ENCODE measurements at places on chromosomes 12 and 14.
A peak's percentile ranks its signal among the peaks of the same experiment; 100 is the strongest.

DNA sequence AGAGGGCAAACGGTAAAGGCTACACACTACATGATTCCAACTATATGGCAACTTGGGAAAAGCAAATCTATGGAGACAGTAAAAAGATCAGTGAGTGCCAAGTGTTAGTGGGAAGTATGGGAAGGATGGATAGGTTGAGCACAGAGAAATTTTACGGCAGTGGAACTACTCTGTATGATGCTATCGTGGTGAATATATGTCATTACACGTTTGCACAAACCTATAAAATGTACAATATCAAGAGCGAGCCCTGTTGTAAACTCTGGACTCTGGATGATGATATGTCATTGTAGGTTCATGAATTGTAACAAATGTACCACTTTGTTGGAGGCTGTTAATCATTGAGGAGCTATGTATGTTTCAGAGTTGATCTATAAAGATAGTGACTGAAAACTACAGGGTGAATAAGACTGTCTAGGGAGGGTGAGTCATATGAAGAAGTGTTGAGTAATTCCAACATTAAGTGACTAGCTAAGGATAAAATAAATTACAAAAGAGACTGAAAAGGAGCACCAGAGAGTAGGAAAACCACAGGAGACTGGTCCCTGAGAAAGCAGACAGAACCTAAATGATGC is 349.2 kb upstream of the LMO3 start:
- no peak for DNase-seq

DNA sequence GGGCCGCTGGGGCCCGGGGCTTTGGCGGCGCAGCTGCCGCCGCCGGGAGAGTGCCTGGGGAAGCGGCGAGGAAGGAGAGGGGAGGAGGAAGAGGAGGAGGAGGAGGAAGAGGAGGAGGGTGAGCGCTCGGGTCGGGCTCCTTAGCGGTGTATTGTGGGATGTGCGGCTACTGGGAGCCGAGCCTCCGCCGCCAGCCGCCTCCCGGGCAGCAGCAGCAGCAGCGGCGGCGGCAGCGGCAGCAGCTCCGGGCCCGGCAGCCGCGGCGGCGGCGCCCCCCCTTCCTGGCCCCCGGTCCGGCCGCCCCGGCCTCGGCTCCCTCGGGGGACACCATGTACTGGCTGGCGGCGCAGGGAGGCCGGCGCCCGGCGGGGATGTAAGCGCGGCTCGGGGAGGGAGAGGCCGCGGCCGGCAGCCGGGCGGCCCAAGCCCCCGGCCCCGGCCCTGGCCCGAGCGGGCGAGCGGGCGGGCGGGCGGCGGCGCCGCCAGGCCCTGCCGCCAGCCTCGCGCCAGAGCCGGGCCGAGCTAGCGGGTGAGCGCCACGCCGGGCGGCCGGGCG is at the start of gene SETD1B:
TSS of gene SETD1B (plus strand) at position 149 of the 556 bp plus-strand sequence. CDS start 729 bp downstream, outside the sequence.
- DNase-seq = no peak

DNA sequence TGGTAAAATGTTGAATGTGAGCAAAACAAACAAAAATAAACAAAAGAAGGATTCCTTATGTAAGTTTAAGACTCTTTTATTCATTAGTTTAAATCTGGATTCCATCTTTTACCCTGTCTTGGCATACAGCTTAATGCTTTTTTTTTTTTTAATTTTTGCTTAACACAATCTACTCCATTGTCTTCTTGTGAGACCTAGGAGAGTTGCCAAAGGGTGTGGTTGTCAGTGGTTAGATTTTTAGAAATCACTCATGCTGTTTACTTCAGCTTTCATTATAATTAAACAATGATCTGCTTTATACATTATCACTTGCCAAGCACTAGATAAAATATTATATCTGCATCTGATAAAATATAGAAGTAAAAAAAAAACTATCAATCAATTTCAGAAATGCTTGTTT is 77.7 kb upstream of the KITLG start:
- DNase-seq = no peak

GRCh38 chr12:26628234-26628633 is 204.8 kb downstream of the ITPR2 start:
- no peak for DNase-seq

DNA sequence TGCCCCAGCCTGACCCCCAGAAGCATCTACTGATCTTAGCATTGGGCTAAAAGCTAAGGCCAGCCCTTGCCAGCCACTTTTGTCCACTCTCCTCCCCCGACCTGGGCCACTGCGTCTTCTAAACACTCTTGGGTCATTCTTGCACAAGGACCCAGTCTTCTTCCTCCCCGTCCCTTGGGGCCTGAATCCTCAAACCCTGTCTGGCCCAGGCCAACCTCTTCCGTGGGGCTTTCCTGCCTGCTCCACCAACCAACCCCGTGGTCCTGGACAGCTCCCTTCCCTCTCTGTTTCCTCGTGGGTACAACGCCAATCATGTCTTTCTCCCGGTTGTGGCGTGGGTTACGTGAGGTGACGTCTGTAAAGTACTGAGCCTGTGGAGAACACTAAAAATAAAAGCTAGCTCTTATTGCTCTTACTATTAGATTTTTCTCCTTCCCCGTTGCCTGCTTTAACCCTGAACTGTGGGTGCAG is 21.5 kb downstream of the FAM222A start:
- DNase-seq = no peak

- no peak for DNase-seq
These were observed 140.0 kb downstream of the DAD1 start for GRCh38 chr14:22448905-22449599.

DNA sequence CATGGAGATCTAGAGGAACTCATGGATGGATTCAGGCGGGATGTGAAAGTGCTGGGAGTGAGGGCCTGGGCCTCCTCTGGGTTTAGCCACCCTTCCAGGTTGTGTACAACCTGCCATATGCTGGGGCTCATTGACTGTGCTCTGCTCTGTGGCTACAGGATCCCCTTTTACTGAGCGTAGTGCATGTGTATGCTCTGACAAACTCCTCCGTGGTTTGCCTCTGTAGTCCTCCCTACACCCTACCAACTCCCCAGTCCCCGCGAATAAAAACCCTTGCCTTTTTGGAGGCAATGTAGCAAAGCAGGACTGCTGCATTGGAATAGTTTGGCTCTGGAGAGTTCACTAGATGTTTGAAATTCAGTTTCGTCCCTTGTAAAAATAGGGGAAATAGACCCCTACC is 17.4 kb downstream of the JDP2 start:
- DNase-seq = no peak

DNA sequence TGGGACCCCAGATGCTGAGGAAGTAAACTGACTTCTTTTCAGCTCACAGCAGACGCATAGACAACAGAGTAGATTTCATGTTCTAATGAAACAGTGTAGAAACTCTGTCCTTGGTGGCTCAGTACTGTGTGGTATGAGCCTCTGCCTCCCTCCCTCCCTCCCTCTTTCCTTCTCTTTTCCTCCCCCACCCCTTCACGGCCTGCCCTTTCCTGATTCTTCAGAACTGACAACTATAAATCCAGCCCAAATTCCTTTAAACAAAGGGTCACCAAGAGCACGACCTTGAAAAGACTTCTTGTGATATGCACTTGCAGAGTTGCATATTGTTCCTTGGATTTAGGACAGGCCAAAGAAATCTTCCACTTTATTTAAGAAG is 164.0 kb downstream of the ETV6 start:
- no peak for DNase-seq

DNA sequence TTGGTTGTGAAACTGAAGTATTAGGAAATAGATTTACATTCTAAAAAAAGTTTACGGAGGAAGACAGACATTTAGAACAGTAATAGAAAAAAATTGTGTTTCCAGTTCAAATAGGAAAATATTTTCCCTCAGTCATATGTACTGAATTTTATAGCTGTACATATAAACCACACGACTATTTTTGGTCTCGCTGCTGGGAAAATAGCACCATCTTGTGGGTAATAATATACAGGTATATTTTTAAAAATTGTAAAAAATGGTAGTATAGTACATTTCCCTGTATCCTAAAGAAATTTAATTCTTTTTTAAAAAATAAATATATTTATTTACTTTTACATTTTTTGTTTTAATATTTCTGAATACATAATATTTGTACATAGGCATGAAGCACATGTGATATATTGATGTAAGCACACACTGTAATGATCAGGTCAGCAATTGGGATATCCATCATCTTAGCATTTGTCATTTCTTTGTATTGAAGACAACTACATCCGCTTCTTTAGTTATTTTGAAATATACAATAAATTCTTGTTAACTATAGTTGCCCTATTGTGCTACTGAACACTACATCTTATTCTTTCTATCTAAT is 168.6 kb downstream of the ALX1 start:
- no peak for DNase-seq

GRCh38 chr12:77049767-77050353 is 15.5 kb downstream of the E2F7 start:
- DNase-seq = peak; percentile 77

GRCh38 chr12:17215759-17216570 is 610.0 kb upstream of the LMO3 start:
- no peak for DNase-seq

DNA sequence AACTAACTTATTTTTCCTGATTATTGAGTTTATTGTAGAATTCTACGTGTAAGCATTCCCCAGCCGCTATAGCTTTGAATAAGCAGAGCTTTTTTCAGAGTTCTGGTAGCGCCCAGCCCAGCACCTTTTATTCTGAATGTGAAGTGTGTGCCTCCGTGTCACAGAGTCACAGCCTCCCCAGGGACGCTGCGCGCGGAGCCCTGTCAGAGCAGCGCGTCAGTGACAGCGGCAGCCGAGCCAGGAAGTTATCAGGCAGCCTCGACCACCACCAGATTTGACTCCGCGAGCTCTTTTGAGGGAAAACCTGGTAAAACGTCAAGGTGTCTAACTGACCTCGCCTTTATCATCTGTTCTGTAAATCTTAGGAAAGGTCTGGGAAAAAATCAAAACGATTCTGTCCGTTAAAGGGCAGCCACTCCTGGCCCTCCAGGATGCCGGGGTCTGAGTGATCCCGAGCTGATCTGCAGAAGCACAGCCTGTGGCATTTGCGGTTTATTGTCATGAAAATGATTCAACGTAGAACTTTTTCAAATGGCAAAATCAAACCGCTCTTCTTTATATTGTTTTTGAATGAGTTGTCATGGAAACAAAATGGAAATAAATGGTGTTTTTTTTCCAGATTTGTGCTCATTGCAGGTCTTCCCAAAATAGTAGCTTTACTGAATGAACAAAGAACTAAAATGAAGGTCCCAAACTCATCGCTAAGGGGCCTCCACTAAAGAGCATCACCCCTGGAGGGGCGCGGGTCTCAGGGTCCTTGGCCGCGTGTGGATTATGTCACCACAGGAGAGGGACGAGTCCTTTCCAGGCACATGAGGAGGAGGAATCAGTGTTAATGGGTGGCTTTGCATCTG is 43.1 kb upstream of the MMP17 start:
- DNase-seq = no peak

GRCh38 chr12:118649765-118650585 is 273.6 kb downstream of the SUDS3 start:
- no peak for DNase-seq

DNA sequence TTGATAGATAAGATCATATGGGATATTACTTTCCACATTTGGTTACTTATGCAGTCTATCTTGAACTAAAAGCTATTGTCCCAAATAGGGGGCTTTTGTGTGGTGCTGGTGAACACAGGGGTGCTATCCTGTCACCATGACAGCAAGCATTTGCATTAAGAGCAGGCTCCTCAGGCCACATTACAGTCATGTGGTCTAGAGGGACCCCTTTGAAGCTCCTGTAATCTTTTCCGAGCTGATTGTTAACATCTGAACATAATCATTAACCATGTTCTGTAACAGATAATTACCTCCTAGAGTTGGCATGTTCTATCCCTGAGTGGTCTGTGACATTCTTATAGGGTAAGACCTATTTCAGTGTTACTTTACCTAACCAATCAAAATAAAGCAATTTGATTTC is 178.8 kb downstream of the KTN1 start:
- no peak for DNase-seq

GRCh38 chr14:87805315-87805723 is 187.7 kb downstream of the GALC start:
- peak; percentile 9 for DNase-seq

- no peak for DNase-seq
These were observed 99.9 kb downstream of the TMTC3 start for GRCh38 chr12:88241862-88242570.

GRCh38 chr12:74401035-74401434 is 136.6 kb upstream of the ATXN7L3B start:
- no peak for DNase-seq

GRCh38 chr12:131917711-131918306 is 11.3 kb upstream of the PUS1 start:
- no peak for DNase-seq

- DNase-seq = no peak
These were observed 19.0 kb downstream of the PRPF40B start for GRCh38 chr12:49642370-49642802.

DNA sequence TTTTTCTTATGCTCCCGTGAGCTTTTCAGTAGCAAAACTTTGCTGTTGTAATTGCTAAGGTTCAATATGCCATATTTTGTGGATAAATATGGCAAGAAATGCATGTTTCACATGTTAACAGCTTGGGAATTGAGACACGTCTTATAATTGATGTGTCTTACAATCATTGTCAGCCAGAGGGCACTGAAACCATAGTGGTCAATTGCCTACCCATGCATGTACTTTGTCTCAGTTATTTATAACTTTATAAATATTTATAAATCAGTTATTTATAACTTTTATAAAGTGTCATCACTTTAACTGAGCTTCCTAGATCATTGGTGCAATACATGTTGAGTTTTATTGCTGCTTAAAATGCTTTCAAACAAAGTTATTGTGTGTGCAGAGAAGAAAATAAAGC is 82.0 kb downstream of the CATSPERB start:
- no peak for DNase-seq

DNA sequence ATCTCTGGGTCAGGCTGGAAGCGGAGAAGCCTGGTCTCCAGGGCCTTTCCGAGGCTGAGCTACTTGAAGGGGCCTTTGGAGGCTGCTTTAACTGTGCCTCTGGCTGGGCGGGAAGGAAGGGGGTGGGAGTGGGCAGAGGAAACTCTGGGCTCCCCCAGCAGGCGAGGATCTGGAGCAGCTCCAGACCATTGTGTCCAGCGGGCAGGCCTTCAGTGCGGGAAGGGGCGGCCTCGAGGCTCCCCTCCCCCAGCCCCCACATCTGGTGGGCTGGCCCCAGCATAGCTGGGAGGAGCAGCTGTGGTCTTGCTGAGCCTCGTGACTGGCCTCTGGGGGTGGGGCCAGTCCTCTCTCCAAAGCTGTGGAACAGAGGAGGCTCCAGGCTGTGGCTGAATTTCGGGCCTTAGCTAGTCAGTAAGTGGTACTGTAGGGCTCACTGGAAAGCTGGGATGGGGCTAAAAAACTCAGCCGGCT is 3.4 kb downstream of the TAMALIN start:
- no peak for DNase-seq

DNA sequence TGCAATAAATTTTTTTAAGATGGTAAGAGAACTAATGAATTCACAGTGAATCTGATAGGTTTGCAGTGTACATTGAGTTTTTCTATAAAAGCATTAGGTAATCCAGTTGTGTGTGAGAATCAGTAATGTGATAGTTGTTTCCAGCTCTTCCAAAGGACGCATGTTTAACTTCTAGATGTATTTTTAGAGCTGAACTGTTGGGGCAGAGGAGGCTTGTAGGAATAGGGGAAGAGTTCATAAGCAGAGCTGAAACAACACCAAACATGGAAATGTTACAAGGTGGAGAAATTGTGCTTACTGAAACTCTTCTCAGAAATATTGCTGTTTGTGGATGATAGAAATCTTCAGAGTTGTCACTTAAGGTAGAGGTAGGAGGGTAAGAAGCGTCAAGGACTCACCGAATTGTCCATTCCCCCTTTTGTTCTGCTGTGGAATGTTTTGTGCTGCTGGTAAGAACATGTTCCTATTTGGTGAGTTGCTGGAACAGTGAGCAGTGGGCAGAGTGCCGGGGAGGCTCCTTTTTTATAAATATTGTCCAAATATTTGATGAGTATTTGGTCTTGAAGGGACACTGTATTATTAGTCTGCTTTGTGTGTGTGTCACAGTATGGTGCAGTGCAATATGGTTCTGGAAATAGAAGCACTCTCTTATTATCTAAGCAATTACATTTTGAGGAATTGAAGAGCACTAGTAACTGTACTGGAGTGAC is 76.7 kb downstream of the ANO6 start:
- DNase-seq = no peak
